AG08396 (cell line): ENCODE measurements at places on chromosomes 11 and 22.

DNA sequence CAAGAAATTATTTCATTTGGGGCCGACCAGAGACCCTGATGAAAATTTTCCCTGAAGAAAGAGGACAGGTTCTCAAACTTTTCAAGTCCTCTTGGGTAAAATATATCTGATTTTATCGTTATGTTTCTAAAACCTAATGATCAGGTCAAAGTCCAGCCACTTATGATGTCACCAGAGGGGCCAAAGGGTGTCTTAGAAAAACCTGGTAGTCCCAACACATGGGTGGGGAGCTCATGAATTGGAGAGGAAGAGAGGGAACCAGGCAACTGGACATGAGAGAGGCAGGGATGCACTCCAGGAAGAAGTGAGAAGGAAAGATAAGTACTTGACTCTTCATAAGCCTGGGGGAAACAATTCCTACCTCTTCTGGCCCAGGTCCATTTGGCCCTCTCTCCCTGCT is 9.2 kb downstream of the SLC5A1 start:
- DNase-seq: no peak

DNA sequence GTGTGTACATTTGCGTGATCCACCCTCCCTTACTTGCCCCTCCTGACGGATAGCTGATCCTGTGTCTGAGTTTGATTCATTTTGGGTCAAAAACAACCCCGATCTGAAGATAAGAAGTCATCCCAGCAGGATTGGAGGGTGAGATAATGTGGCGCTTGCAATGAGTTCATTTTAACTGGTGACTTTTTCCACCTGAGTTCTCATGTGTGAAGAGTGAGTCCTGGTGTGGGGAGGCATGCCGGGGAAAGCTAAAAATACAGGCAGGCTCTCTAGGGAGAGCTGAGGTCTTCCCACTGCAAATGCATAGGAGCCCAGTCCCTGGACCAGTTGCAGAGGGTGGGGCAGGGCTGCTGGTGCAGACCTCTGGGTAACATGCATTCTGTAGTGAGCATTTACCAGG is 35.7 kb upstream of the ELF5 start:
- DNase-seq: no peak

- DNase-seq: peak; percentile 52
Observed at GRCh38 chr11:102940714-102941588, 14.6 kb downstream of the MMP13 start.

- DNase-seq: no peak
Observed at GRCh38 chr22:35918456-35918855, 110.2 kb downstream of the RBFOX2 start.

DNA sequence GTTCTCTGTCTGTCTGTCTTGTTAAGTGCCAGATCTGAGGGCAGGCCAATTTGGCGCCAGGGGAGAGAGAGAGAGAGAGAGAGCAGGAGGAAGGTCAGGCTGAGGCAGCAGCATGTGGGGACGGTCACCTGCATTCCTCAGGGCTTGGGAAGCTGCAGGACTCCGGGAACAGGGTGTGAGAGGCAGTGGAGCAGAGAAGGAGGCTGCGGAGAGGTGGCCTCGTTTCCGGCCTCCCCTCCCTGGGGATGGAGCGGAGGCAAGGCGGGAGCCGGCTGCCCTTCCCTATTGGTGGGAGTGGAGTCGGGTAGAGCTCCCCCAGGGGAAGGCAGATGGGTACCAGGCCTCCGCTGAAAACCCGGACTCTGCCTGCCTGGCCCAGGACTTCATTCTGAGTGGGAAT is 9.7 kb downstream of the CLMP start:
- no peak for DNase-seq

DNA sequence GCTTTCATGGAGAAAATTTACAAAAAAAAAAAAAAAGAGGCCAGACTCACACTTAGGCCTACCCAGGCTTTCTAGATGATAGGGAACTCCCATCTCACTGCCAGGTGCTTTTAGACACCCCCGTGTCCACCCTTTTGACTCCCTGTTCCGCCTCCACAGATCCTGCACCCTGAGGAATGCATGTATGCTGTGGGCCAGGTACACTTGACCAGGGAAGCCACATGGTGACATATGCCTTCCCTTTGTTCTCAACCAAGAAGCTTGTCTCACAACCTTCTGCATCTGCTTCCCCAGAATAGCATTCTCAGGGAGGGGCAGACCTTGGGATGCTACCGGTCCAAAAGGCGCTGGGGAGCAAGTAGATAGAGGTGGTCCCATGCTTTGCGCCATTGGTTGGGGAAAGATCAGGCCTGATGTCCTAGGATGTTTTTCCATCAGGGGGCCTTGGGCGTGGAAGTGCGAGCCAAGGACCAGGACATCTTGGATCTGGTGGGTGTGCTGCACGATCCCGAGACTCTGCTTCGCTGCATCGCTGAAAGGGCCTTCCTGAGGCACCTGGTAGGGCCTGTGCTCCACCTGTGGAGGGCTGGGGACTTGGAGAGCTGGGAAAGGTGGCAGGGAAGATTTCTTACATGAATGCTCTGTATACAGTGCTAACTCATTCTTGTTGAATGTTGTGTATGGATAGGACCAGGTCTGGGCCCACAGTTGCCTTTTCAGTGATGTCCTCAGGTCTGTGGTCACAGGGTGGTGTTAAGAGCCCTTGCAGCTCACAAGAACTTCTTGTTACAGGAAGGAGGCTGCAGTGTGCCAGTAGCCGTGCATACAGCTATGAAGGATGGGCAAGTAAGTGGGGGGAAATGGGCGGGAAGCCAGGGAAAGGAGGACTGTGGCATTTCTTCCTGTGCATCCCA is 7.5 kb downstream of the HMBS start:
- DNase-seq: no peak

DNA sequence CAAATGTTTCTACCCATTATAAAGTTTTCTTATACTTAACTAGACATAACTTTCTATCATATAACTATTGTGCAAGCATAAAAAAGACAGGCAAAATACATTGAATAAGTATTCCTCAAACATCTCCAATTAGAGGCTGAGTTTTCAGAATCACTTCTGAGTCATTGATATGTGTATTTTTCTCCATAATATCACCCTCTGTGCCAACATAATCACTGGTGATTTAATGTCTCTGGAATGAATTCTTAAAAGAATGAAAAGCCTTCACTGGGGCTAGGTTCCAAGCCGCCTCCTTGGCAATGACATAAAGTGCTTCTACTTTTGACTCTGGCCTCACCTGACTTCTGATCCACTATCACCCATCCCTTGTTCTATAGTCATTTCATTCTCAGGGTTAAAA is 197.0 kb upstream of the E2F8 start:
- peak; percentile 54 for DNase-seq

DNA sequence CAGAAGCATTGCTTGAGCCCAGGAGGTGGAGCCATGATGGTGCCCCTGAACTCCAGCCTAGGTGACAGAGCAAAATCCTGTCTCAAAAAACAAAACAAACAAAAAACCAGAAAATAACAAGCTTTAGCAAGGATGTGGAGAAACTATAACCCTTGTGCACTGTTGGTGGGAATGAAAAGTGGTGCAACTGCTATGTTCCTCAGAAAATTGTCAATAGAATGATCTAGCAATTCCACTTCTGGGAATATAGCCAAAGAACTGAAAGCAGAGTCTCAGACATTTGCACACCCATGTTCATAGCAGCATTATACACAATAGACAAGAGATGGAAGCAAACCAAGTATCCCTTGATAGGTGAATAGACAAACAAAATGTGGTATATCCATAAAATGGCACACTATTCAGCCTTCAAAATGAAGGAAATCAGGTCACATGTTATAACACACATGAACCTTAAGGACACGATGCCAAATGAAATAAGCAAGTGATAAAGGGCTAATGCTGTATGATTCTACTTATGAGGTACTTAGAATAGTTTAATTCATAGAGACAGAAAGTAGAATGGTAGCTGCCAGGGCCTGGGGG is 15.9 kb downstream of the KLHL22 start:
- DNase-seq: no peak

DNA sequence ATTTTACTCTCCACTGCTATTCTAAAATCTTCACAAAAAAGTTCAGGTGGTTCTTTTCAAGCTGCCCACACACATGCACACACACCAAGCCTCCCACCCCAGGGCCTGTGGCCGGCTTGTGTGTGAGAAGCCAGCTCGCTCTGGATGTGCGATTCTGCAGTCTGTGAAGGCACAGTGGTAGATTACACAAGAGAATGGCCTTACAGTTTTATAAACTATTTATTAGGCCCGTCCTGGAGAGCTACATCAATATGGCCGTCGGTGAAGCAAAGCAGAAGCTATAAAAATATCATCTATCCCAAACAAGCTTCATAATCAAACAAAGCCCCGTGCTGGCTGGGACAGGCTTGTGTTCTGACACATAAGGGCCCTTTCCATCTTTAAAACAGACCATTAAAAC is 240.5 kb downstream of the OPCML start:
- DNase-seq: no peak

DNA sequence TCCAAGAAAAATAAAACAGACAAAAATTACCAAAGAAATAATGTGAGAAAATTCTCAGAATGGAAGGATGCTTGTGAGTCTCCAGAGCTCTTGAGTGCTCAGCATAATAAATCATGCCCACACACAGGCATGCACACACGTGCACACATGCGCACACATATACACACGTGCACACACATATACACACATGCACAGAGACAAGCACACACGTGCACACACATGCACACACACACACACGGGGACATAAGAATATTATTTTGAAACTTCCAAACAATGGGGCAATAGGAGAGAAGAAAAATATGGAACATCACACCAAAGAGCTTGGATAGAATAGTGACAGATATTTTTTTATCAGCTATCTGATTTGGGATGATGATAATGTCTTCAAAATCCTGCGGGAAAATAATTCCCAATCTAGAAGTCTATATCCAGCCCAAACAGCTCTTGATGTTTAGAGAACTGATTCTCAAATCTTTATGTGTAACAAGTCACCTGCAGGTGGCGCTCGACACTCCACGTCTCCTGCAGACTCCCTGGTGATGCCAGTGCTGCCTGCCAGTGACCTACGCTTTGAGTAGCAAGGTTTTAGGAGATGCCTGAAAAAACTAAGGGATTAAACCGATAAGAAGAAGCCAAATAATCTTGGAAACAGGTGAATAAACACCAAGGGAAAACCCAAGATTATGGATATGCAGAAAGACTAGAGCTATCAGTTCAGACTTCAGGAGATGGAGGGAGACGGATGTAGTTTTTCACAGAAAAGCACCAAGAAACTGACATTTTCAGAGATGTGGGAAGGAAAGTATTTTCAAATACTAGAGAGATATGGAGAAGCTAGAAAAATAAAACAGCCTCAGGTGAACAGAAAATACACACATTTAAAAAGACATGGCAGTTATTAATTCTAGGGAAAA is 743.6 kb downstream of the ETS1 start:
- DNase-seq: peak; percentile 61

- DNase-seq: peak; percentile 74
Observed at GRCh38 chr11:12914400-12914912, 94.7 kb upstream of the RASSF10 start.

DNA sequence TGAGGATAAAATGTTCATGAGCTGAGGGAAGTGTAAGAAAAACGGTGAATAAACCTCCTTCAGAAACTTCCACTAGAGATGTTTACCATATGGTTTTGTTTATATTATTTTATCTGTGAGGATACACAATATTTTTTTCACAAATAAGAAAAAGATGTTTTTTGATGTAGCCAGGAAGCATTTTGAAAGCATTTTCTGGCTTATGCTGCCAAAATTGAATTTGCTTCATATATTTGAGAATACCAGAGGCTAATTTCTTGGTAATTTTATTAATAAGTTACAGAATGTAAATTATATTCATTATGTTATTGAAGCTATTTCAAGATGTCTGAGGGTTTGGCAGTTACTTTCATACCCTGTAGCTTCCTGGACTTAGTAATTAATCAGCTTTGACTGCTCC is 686.6 kb downstream of the LUZP2 start:
- no peak for DNase-seq

DNA sequence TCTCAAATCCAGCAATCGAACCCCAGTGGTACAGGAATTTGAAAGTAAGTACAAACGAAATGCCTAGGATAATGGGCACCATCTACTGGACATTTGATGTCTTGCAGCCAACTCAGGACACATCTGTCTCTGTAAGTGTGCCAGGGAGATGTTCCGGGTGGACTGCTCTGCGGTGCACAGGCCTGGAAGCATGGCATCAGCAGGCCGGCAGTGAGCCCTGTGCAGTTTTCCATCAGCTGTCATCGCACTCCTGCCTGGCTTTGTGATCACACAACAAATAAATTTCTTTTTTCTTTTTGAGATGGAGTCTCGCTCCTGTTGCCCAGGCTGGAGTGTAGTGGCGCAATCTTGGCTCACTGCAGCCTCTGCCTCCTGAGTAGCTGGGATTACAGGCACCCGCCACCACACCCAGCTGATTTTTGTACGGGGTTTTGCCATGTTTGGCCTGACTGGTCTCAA is 71.0 kb downstream of the JAM3 start:
- DNase-seq: peak; percentile 78

DNA sequence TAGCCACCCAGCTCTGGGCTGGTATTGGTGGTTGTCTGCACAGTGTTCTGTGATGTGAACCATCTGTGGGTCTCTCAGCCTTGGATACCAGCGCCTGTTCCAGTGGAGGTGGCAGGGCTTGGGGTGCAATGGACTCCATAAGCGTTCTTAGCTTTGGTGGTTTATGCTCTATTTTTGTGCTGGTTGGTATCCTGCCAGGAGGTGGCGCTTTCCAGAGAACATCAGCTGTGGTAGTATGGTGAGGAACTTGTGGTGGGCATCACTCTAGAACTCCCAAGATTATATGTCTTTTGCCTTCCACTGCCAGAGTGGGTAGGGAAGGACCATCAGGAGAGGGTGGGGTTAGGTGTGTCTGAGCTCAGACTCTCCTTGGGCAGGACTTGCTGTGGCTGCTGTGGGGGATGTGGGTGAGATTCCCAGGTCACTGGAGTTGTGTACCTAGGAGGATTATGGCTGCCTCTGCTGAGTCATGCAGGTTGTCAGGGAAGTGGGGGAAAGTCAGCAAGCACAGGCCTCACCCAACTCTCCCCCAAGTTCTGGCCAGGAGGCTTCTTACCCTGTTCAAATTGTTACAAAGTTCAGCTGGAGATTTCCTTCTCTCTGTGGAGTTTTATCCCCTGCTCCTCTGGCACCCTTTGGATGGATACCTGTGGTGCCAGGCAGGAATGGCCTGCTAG is 47.2 kb downstream of the MRGPRX2 start:
- DNase-seq: no peak

DNA sequence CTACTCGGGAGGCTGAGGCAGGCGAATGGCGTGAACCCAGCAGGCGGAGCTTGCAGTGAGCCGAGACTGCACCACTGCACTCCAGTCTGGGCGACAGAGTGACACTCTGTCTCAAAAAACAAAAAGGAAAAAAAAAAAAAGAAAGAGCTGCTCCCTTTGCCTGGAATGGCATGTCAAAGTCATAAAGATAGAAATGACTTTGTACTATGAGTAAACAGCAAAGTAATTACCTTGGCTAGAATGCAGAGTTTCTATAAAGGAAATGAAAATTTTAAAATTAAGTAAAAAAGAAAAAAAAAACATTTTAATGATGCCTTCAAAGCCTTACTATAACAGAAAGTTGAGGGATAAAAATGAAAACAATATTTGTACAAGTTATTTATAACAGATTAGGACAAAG is 10.1 kb downstream of the PPP2R1B start:
- DNase-seq: no peak
